Progenitor cell of endocrine pancreas (in vitro differentiated cells): ENCODE measurements at places on chromosomes 2 and 18. TPM values are rescaled to one million over a fixed set of nuclear protein-coding genes. Genes with fewer than 3 reads are reported as not detected.

CXCR2 gene
- total RNA-seq = not detected in 2 replicates

KRCC1 gene
- total RNA-seq = 16.2 and 16.7 TPM in 2 replicates

COLEC11 gene
- not detected in 2 replicates for total RNA-seq

UGT1A8 gene
- not detected in 2 replicates for total RNA-seq

REG3G gene
- not detected in 2 replicates for total RNA-seq

GRCh38 chr2:40144022-40144421 is 307.9 kb downstream of the SLC8A1 start:
- DNase-seq = no peak

- no peak for DNase-seq
Observed at GRCh38 chr2:137020452-137021196, 255.3 kb downstream of the THSD7B start.

DNA sequence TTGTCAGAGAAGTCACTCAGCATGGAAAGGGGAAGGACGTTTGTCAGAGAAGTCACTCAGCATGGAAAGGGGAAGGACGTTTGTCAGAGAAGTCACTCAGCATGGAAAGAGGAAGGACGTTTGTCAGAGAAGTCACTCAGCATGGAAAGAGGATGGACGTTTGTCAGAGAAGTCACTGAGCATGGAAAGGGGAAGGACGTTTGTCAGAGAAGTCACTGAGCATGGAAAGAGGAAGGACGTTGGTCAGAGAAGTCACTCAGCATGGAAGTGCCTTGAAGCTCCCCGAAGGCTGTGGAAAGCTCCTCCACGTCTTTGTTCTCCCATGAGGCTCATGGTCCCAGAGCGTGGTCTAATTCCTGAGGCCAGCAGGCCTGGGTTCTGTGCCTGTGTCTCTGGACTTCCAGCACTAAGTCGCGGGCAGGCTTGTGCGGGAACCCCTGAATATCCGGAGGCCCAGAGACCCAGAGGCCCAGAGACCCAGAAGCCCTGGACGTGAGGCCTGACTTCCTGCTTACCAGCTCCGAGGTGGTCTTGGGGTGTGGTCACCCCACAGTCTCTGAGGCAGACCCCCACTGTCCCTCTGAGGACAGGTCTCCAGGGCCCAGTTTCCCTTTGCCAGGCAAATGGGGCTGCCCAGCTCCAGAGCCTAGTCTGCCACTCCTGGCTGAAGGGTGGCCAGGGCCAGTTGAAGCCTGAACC is 70.4 kb upstream of the TWIST2 start:
- no peak for DNase-seq

DNA sequence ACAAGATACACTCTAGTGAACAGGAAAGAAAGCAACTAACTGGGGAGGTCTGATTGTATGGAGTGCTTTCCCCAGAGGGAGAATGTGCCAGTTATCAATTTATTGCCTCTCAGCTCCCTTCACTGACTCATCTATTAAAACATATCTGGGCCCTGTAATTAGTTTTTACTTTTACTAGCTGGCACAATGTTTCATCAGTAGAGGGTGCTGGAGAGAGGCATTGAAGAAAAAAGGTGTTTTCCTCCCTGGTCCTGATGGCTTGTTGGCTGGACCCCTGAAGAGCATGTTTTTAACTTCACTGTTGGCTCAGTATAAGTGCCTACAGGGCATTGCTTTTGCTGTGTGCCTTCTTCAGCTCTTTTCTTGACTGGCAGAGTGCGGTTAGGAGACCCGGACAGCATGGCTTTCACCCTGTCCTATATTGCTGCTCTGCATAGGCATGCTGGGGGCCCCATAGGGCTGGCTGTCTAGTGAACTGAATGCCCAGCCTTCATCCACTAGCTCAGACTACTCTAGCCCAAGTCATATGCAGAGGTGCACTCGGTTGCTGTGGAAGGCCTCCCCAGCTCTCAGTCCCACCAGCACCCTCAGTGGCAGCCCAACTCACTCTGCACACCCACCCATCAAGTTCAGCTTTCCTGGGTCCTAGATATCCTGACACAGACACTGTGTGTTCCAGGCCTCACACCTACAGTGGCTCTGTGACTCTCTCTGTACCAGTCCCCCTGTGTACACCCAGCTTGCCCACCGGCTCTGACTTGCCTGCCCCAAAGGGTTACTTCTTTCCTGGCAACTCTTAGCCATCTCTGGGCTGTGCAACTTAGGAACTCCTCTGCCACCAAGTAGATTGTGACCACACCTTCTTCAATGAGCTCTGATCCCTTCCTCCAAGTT is 62.3 kb upstream of the ACYP2 start:
- no peak for DNase-seq

DNA sequence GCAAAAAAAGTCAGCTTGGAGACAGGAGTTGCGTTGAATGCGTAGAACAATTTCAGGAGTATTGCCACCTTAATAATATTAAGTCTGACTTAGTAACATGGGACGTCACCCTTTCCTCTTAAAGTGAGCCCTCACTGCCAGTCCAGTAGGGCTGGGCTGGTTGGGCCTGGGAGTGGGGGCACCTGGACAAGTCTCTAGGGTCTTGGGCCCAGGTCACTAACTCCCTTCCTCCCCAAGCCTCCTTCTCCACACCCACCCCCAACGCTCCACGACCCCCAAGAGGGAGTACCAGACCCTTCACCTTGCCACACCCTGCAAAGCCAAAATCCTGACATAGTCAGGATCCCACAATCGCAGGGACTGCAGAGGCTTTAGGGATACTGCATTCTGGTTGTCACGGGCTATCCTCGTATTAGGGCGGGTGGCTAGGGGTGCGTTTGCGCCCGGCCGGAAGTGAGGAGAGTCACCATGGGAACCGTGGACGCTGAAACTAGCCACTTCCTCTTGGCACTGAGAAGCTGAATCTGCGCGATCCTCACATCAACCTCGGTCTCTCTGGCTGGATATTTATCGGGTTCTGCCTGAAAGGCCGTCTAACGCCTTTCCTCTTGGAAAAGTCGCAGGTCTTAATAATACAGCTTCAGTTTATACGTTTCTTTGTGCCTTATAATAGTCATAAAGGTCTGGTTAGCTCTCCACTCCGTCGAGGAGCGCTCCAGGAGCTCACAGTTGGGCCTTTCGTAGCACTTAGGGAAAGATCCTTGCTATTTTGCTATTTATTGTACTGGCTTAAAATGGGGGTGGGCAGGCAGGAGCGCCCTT is 10.3 kb upstream of the CXXC1 start:
- DNase-seq = no peak
